Natural killer cell (primary cell): ENCODE measurements at places on chromosomes 5 and 9. TPM values are rescaled to one million over a fixed set of nuclear protein-coding genes. Genes with fewer than 3 reads are reported as not detected.

DNA sequence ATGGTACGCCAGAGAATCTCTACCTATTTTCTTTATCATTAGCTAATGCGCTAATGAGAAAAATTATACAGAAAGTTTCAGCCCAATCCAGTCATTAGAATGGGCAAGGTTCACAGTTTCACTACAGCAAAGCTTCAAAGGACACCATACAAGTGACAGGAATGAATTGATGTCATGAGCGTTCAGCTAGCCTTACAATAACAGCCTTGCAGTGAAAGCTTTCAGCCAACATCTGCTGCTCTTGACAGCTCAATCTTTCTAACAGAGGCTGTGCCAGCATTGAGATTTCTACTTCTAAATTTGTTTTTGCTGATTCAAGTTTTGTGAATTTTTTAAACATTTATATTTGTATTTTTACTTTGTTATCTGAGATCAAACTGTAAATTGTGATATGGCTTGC, 302.4 kb upstream of the FAM174A start:
- H3K27me3 ChIP-seq = no peaks in the 10 kb centered on the region
- H3K27ac ChIP-seq = no peak overlapping the region
- H3K4me3 ChIP-seq = no peak overlapping the region
- H3K36me3 ChIP-seq = no peaks in the 10 kb centered on the region

GRCh38 chr5:65816729-65817128, 94.7 kb downstream of the NLN start:
- no peaks in the 10 kb centered on the region for H3K4me1 ChIP-seq
- DNase-seq = no peak
- H3K4me3 ChIP-seq = no peak overlapping the region
- H3K36me3 ChIP-seq = no peaks in the 10 kb centered on the region
- no peak overlapping the region for H3K27ac ChIP-seq
- H3K27me3 ChIP-seq = no peaks in the 10 kb centered on the region

- DNase-seq = no peak
- no peak overlapping the region for H3K4me3 ChIP-seq
- H3K4me1 ChIP-seq = no peaks in the 10 kb centered on the region
- no peak overlapping the region for H3K27ac ChIP-seq
- H3K27me3 ChIP-seq = no peaks in the 10 kb centered on the region
Measured at GRCh38 chr5:38715696-38716095, 130.1 kb upstream of the OSMR start.

DNA sequence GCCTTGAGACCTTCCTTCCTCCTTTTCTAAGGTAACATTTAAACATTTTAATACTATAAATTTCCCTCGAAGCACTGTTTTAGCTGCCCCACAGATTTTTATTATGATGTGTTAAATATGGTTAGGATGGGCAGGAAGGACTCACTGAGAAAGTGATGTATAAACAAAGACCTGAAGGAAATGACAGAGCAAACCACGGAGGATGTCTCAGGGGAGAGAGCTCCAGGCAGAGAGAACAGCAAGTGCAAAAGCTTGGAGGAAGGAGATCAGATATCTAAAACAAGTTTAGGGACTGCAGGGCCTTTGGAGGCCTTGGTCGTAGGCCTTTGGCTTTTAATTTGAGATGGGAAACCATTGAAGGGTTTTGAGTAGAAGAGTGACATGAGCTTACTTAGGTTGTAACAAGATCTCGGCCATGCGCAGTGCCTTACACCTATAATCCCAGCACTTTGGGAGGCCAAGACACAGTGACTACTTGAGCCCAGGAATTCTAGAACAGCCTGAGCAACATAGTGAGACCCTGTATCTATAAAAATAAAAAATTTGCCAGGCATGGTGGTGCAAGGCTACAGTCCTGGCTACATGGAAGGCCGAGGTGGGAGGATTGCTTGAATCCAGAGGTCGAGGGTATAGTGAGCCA, 35.5 kb upstream of the LRRTM2 start:
- DNase-seq = no peak
- no peak overlapping the region for H3K4me3 ChIP-seq
- peaks cover 1% of the 10 kb centered on the region for H3K36me3 ChIP-seq
- no peaks in the 10 kb centered on the region for H3K27me3 ChIP-seq

- no peaks in the 10 kb centered on the region for H3K4me1 ChIP-seq
- no peak overlapping the region for H3K27ac ChIP-seq
- no peak for DNase-seq
- H3K27me3 ChIP-seq = no peaks in the 10 kb centered on the region
- H3K4me3 ChIP-seq = no peak overlapping the region
Measured at GRCh38 chr9:28600226-28600625, 1026.9 kb upstream of the C9orf72 start.

GRCh38 chr5:55600497-55601203, 65.9 kb upstream of the PLPP1 start:
- peaks cover 8% of the 10 kb centered on the region for H3K4me1 ChIP-seq
- H3K27me3 ChIP-seq = no peaks in the 10 kb centered on the region
- H3K27ac ChIP-seq = no peak overlapping the region
- peak; percentile 22 for DNase-seq

GRCh38 chr5:134506054-134507039, 19.1 kb upstream of the JADE2 start:
- H3K4me3 ChIP-seq = no peak overlapping the region

DNA sequence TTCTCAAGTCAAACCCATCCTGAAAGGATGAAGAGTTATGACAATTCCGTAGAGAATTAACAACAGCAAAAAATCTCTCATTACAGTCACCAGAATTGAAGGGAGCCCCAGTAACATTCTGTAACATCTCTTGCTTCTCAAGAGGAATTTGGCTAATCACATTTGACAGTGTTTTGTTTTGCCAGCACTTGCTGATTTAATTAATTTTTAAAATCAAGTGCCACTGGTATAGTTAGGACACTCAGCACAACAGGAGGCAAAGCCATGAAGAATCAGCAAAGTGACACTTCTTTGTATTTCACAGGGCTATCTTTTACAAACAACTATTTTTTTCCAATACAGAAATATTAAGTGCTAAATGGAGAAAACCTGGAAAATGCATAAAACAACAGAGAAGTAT, 152.8 kb downstream of the MCTP1 start:
- no peak overlapping the region for H3K4me3 ChIP-seq
- no peak for DNase-seq
- no peaks in the 10 kb centered on the region for H3K27me3 ChIP-seq
- H3K36me3 ChIP-seq = no peaks in the 10 kb centered on the region

- H3K27ac ChIP-seq = no peak overlapping the region
- DNase-seq = no peak
- H3K27me3 ChIP-seq = no peaks in the 10 kb centered on the region
- no peaks in the 10 kb centered on the region for H3K36me3 ChIP-seq
- H3K4me1 ChIP-seq = no peaks in the 10 kb centered on the region
- no peak overlapping the region for H3K4me3 ChIP-seq
Measured at GRCh38 chr5:167489202-167489601, 802.2 kb upstream of the WWC1 start.

DNA sequence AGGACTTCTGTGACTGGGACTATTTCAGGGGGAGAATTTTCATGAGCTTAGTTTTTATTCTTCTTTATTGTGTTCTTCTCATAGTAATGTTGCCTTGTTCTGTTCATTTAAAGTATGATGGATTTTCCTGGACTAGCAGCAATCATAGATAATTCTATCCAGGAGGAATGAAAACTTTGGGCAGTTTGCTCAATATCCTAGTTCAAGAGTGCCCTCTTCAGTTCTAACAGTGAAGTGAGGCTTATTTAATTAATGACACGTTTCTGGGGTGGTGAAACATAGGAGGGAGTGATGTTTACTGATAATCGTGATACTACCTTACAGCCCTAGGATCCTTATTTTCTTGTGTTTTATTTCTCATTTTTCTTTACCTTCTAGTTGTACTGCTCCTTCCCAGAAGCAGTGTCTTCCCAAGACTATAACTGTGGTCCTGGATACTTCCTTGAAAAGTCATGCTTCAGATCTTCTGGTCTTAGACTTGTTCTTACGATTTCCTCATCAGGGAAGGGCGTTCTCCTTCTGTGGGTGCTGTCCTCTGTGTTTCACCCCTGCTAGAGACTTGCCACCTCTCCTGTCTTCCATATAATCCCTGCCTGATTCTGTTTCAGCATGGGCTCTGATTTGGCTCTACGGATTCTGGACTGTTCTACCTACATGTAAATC, 57.4 kb downstream of the CFAP95 start:
- no peak for DNase-seq
- no peak overlapping the region for H3K4me3 ChIP-seq
- H3K27me3 ChIP-seq = no peaks in the 10 kb centered on the region
- H3K27ac ChIP-seq = no peak overlapping the region
- no peaks in the 10 kb centered on the region for H3K36me3 ChIP-seq
- H3K4me1 ChIP-seq = no peaks in the 10 kb centered on the region

- H3K27ac ChIP-seq = no peak overlapping the region
- peaks cover 9% of the 10 kb centered on the region for H3K4me1 ChIP-seq
- no peak overlapping the region for H3K4me3 ChIP-seq
- H3K27me3 ChIP-seq = no peaks in the 10 kb centered on the region
- no peak for DNase-seq
Measured at GRCh38 chr5:154400678-154401077, 45.1 kb upstream of the SAP30L start.

DNA sequence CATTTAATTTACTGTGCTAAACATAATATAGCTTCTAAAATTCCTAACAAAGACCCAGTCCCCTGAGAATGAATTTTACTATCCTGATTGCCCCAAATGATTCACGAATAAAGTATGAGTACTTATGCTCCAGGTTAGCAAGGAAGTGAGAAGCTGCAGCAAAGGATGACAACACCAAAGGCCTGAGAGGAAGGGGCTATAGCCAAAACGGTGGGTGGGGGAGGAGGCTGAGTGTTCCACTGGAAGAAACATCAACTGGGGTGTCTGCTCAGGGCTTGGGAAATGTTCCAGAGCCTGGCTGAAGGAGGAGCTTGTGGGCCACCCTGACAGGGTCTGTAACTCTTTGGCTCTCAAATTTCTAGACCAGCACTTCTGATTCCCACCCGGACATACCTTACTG, 157.3 kb downstream of the ADAMTS12 start:
- no peak for DNase-seq
- no peaks in the 10 kb centered on the region for H3K4me1 ChIP-seq
- H3K4me3 ChIP-seq = no peak overlapping the region
- no peak overlapping the region for H3K27ac ChIP-seq
- no peaks in the 10 kb centered on the region for H3K27me3 ChIP-seq
- H3K36me3 ChIP-seq = no peaks in the 10 kb centered on the region

GRCh38 chr5:134226441-134227192, 744 bp upstream of the PPP2CA start:
- no peak for DNase-seq
- no peaks in the 10 kb centered on the region for H3K36me3 ChIP-seq
- peak overlapping the region; percentile 79 for H3K4me3 ChIP-seq
- H3K27ac ChIP-seq = peak overlapping the region; percentile 96
- no peaks in the 10 kb centered on the region for H3K27me3 ChIP-seq
- peaks cover 14% of the 10 kb centered on the region for H3K4me1 ChIP-seq

- no peak overlapping the region for H3K27ac ChIP-seq
- no peak overlapping the region for H3K4me3 ChIP-seq
- H3K27me3 ChIP-seq = no peaks in the 10 kb centered on the region
- DNase-seq = no peak
- no peaks in the 10 kb centered on the region for H3K36me3 ChIP-seq
- no peaks in the 10 kb centered on the region for H3K4me1 ChIP-seq
Measured at GRCh38 chr5:147752033-147752432, 30.5 kb downstream of the JAKMIP2 start.

DNA sequence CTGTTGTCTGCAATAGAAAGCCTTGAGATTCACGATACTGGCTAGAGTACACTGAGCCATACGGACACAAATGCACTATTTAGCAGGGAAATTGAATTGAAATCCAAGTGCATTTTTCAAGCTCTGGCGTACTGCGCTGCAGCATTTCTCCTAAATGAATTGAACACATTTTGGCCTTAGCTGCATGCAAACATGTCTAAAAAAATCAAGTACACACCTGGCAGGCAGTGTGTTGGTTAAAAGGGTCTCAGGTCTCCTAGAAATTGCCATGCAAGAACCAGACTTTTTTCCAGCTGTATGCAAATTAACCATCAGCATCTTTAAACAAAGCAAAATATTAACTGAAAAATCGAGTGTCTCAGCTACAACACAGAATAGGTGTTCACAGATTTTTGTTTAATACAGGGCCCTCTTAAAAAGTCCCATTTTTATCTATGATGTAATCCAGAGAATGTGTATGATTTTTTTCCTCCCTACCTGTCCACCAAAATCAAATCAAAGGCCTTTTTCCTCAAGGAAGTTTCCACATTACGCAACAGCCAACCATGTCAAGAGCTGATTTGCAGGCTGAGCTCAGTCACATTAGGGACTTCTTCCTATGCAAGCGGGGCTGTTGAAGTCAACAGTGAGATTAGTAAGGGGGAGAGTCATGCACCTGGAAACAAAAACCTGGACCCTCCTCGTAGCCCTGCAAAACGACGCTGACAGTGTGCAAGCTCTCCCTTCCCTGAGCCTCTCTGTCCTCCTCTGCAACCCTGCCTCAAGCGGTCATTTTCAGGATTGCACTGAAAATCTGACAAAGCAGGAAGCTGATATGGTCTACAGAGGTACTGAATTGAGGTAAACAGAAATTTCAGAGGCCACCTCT, 14.1 kb upstream of the SFXN1 start:
- peaks cover 5% of the 10 kb centered on the region for H3K4me1 ChIP-seq
- no peak overlapping the region for H3K4me3 ChIP-seq
- no peaks in the 10 kb centered on the region for H3K27me3 ChIP-seq
- H3K36me3 ChIP-seq = no peaks in the 10 kb centered on the region
- no peak for DNase-seq

DNA sequence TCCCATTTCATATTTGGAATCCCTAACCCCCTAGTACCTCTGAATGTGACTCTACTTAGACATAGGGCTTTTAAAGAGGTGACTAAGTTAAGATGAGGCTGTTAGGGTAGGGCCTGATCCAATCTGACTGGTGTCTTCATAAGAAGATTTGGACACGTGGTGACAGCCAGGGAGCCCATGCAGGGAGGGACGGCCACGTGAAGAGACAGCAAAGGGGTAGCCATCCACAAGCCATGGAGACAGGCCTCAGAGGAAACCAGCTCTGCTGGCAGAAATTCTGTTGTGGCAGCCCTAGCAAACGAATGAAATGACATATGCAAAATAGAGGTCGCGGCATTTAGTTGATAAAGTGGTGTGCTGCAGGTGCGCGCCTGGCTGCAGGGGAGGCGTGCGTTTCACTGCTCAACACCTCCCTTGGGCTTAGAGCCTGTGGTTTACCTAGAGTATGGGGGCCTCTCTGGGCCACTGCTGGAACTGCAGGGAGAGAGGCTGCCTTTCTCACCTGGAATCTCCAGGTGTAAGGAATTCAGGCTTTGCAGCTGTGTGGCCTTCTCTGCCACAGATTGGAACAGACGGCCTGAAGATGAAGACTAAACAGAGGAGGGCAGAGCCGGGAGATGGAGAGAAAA, 7.1 kb upstream of the AFAP1L1 start:
- no peak overlapping the region for H3K4me3 ChIP-seq
- no peaks in the 10 kb centered on the region for H3K27me3 ChIP-seq
- no peaks in the 10 kb centered on the region for H3K36me3 ChIP-seq
- no peak overlapping the region for H3K27ac ChIP-seq
- H3K4me1 ChIP-seq = no peaks in the 10 kb centered on the region
- DNase-seq = no peak

- DNase-seq = no peak
- no peak overlapping the region for H3K27ac ChIP-seq
- H3K36me3 ChIP-seq = no peaks in the 10 kb centered on the region
- H3K4me1 ChIP-seq = no peaks in the 10 kb centered on the region
- no peaks in the 10 kb centered on the region for H3K27me3 ChIP-seq
- no peak overlapping the region for H3K4me3 ChIP-seq
Measured at GRCh38 chr9:32394381-32395049, 10.1 kb downstream of the ACO1 start.

The WNK2 gene
- total RNA-seq = not detected

The DOK3 gene
- 3.5 TPM for total RNA-seq

The FYB1 gene
- total RNA-seq = 295 TPM

The PDZD2 gene
- total RNA-seq = 0.50 TPM

The AK8 gene
- total RNA-seq = 0.14 TPM

The GRIA1 gene
- not detected for total RNA-seq

The RASEF gene
- not detected for total RNA-seq

The FIBCD1 gene
- not detected for total RNA-seq
